ENCODE measurements at places on chromosomes 7 and 10. TPM values are rescaled to one million over a fixed set of nuclear protein-coding genes. Genes with fewer than 3 reads are reported as not detected.

DNA sequence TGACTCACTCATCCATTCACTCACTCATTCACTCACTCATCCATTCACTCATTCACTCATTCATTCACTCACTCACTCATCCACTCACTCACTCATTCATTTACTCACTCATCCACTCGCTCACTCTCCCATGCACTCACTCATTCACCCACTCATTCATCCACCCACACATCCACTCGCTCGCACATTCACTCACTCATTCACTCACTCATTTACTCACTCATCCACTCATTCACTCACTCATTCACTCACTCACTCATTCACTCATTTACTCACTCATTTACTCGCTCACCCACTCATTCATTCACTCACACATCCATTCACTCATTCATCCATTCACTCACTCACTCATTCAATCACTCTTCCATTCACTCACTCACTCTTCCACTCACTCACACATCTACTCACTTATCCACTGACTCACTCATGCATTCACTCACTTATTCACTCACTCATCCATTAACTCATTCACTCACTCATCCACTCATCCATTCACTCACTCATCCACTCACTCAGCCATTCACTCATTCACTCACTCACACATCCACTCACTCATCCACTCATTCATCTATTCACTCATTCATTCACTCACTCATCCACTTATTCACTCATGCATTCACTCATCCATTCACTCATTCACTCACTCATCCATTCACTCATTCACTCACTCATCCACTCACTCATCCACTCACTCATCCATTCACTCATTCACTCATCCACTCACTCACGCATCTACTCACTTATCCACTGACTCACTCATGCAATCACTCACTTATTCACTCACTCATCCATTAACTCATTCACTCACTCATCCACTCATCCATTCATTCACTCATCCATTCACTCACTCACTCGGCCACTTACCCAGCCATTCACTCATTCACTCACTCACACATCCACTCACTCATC, 74.0 kb downstream of the CARD11 start:
- H3K4me3 ChIP-seq, result no peak overlapping the region
- H3K36me3 ChIP-seq, result peaks cover 46% of the 10 kb centered on the region
- DNase-seq, result peak; percentile 10
- H3K4me1 ChIP-seq, result peaks cover 32% of the 10 kb centered on the region
- H3K27ac ChIP-seq, result no peak overlapping the region
- H3K27me3 ChIP-seq, result no peaks in the 10 kb centered on the region

The FUOM gene
- 29.9 TPM for total RNA-seq

The OR6B1 gene
- not detected for total RNA-seq

GRCh38 chr7:17976952-17977351, 36.7 kb upstream of the SNX13 start:
- DNase-seq, result no peak
- no peaks in the 10 kb centered on the region for H3K27me3 ChIP-seq
- H3K4me1 ChIP-seq, result no peaks in the 10 kb centered on the region
- no peak overlapping the region for H3K27ac ChIP-seq

The CCDC7 gene
- 6.8 TPM for total RNA-seq

- no peak overlapping the region for H3K27ac ChIP-seq
- H3K27me3 ChIP-seq, result no peaks in the 10 kb centered on the region
- no peaks in the 10 kb centered on the region for H3K36me3 ChIP-seq
Observed at GRCh38 chr10:13371897-13372470, 23.9 kb upstream of the SEPHS1 start.

The FAM221A gene
- 10.0 TPM for total RNA-seq

- H3K36me3 ChIP-seq, result no peaks in the 10 kb centered on the region
- H3K27me3 ChIP-seq, result no peaks in the 10 kb centered on the region
- H3K27ac ChIP-seq, result no peak overlapping the region
- no peak overlapping the region for H3K4me3 ChIP-seq
Observed at GRCh38 chr7:110944966-110945644, 145.8 kb upstream of the LRRN3 start.

DNA sequence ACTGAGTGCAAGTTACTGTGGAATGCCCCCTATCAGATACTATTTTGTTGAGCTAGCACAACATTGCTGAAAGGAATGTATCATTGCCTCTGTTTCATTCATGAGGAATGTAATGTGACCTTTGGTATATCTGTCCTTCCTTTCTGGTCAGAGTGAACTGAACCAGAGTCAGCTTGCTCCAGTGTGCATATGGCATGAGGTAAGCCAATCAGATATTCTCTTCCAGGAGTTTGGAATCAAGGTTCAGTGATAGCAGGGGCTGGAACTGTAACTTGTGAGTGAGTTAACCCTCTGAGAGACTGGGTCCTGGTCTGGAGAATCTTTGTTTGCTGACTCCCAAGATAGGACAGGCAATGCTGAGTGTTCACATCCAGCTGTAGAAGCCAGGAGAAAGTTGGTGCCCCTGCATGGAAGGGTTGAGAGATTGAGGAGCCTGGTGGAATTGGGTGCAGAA, 45.3 kb upstream of the OSBPL3 start:
- peaks cover 29% of the 10 kb centered on the region for H3K4me1 ChIP-seq
- DNase-seq, result no peak
- H3K4me3 ChIP-seq, result no peak overlapping the region
- H3K27me3 ChIP-seq, result no peaks in the 10 kb centered on the region
- no peaks in the 10 kb centered on the region for H3K36me3 ChIP-seq

DNA sequence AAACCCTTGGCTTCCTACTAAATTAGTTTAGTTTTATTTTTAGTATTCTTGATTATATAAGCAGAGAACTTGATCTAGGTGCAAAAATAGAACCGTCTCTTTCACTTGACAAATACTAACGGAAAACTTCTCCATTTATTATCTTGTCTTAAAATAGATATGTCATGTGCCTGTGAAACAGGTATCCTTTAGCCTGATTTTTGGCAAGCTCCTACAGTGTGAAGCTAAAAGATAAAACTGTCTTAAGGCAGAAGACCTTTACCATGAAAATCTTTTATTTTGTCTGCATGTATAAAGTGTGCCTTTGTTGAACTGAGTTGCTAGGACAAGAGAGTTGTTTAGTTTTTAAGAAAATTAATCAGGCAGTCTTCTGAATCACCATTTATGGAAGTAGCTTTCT, 90.6 kb downstream of the CYP51A1 start:
- no peaks in the 10 kb centered on the region for H3K27me3 ChIP-seq
- no peak overlapping the region for H3K4me3 ChIP-seq
- no peak for DNase-seq
- peaks cover 18% of the 10 kb centered on the region for H3K36me3 ChIP-seq
- H3K27ac ChIP-seq, result no peak overlapping the region
- no peaks in the 10 kb centered on the region for H3K4me1 ChIP-seq

DNA sequence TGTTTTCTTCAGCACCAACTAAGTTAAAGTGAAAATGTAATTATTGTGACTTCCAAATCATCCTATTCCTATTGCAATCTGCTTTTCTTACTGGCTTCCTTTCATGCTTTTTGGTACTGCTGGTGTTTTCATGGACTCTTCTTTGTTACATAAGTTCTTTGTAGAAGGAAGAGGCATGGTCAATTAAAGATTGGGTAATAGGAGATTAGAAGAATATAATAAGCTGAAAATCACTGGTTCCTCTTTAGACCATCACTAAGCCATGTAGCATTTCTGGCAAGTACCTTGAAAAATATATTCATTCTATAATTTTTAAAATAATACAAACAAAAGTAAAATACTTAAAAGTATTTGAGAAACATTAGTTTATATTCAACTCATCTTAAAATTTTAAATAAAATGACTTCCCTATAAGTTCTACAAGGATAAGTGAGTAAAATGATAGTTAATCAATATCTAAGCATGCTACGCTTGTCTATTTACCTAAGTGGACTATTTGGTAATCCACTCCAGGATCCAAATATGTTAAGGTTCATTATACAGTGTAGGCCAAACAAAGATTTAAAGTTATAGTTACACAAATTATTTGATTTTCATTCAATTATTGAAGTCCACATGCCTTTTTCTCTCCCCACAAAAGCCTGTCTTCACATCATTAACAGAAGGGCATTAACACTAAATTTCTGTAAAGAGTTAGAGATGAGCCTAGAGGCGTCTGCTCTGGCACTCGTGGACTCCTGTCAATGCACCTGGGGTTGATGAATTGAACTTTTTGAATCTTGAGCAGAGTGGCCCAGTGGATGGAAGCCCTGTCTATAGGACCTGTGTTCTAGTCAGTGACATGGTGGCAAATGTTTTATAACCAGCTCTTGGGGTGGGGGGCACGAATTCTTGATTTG, 408.1 kb downstream of the INHBA start:
- H3K4me1 ChIP-seq, result no peaks in the 10 kb centered on the region
- no peak overlapping the region for H3K4me3 ChIP-seq
- no peak overlapping the region for H3K27ac ChIP-seq
- no peak for DNase-seq

- peak overlapping the region; percentile 83 for H3K4me3 ChIP-seq
- DNase-seq, result no peak
- peaks cover 29% of the 10 kb centered on the region for H3K36me3 ChIP-seq
- H3K4me1 ChIP-seq, result peaks cover 22% of the 10 kb centered on the region
Observed at GRCh38 chr7:6590645-6591110, 857 bp downstream of the INTS15 start.

The COL26A1 gene
- total RNA-seq, result not detected

GRCh38 chr7:3882782-3883181, 581.7 kb downstream of the SDK1 start:
- H3K4me1 ChIP-seq, result no peaks in the 10 kb centered on the region
- no peak overlapping the region for H3K27ac ChIP-seq
- H3K27me3 ChIP-seq, result peaks cover 3% of the 10 kb centered on the region
- no peaks in the 10 kb centered on the region for H3K36me3 ChIP-seq

- DNase-seq, result no peak
- no peak overlapping the region for H3K27ac ChIP-seq
- H3K36me3 ChIP-seq, result no peaks in the 10 kb centered on the region
- H3K4me1 ChIP-seq, result peaks cover 5% of the 10 kb centered on the region
- H3K27me3 ChIP-seq, result peaks cover 18% of the 10 kb centered on the region
Observed at GRCh38 chr10:43686414-43686813, 37.7 kb upstream of the ZNF32 start.

GRCh38 chr10:12823328-12823727, 178.2 kb downstream of the CCDC3 start:
- no peak overlapping the region for H3K27ac ChIP-seq
- no peak overlapping the region for H3K4me3 ChIP-seq
- no peak for DNase-seq
- peaks cover 14% of the 10 kb centered on the region for H3K36me3 ChIP-seq
- H3K4me1 ChIP-seq, result no peaks in the 10 kb centered on the region

GRCh38 chr7:2251381-2251780, 9.4 kb downstream of the NUDT1 start:
- H3K27me3 ChIP-seq, result no peaks in the 10 kb centered on the region
- no peak overlapping the region for H3K4me3 ChIP-seq
- no peak overlapping the region for H3K27ac ChIP-seq
- peaks cover 11% of the 10 kb centered on the region for H3K4me1 ChIP-seq
- H3K36me3 ChIP-seq, result peaks cover 10% of the 10 kb centered on the region

- peak; percentile 63 for DNase-seq
- H3K4me1 ChIP-seq, result no peaks in the 10 kb centered on the region
- no peaks in the 10 kb centered on the region for H3K27me3 ChIP-seq
- H3K27ac ChIP-seq, result no peak overlapping the region
- peaks cover 2% of the 10 kb centered on the region for H3K36me3 ChIP-seq
- H3K4me3 ChIP-seq, result no peak overlapping the region
Observed at GRCh38 chr7:102450242-102450641, 14.4 kb downstream of the ALKBH4 start.

- no peak for DNase-seq
- no peaks in the 10 kb centered on the region for H3K27me3 ChIP-seq
- H3K4me1 ChIP-seq, result peaks cover 39% of the 10 kb centered on the region
Observed at GRCh38 chr10:15189133-15189885, 20.8 kb upstream of the NMT2 start.

The MYH16 gene
- not detected for total RNA-seq

GRCh38 chr7:68245688-68246087, 1249.1 kb downstream of the TYW1 start:
- DNase-seq, result no peak
- no peak overlapping the region for H3K4me3 ChIP-seq
- H3K4me1 ChIP-seq, result no peaks in the 10 kb centered on the region
- no peaks in the 10 kb centered on the region for H3K27me3 ChIP-seq

The MUC12 gene
- total RNA-seq, result not detected

The LIPJ gene
- total RNA-seq, result not detected

The TMEM213 gene
- not detected for total RNA-seq

- no peak for DNase-seq
- no peaks in the 10 kb centered on the region for H3K27me3 ChIP-seq
- no peak overlapping the region for H3K27ac ChIP-seq
- no peak overlapping the region for H3K4me3 ChIP-seq
Observed at GRCh38 chr10:73979809-73980433, 18.0 kb upstream of the VCL start.

DNA sequence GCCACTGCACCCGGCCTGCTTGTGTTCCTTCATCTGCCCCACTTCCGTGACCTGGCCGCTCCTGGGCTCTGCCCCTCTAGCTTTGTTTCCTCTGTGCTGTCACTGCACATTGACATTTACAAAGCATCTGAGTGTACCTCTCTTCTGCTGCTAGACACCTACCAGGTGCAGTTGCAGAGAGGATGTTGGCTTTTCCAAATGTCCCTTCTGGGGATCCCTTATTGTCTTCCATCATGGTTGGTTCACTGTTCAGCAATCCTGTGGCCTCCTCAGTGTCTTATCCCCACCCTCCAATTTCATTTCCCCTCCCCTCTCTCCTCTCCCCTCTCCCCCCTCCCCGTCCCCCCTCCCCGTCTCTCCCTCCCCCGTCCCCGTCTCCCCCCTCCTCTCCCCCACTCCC, 13.8 kb downstream of the VWA2 start:
- no peaks in the 10 kb centered on the region for H3K4me1 ChIP-seq
- H3K4me3 ChIP-seq, result no peak overlapping the region
- DNase-seq, result no peak
- no peaks in the 10 kb centered on the region for H3K36me3 ChIP-seq

- DNase-seq, result no peak
- no peak overlapping the region for H3K27ac ChIP-seq
- H3K27me3 ChIP-seq, result peaks cover 10% of the 10 kb centered on the region
- H3K36me3 ChIP-seq, result no peaks in the 10 kb centered on the region
Observed at GRCh38 chr10:60911715-60912114, 32.3 kb downstream of the RHOBTB1 start.

The GPRIN2 gene
- not detected for total RNA-seq

The GRID1 gene
- total RNA-seq, result not detected

The DPP6 gene
- total RNA-seq, result not detected

The INA gene
- total RNA-seq, result 0.10 TPM

GRCh38 chr7:36128448-36129047, 24.5 kb upstream of the EEPD1 start:
- H3K27me3 ChIP-seq, result no peaks in the 10 kb centered on the region
- no peak overlapping the region for H3K4me3 ChIP-seq
- DNase-seq, result no peak
- no peaks in the 10 kb centered on the region for H3K36me3 ChIP-seq

Measured in activated naive CD4-positive, alpha-beta T cell treated with anti-CD3 and anti-CD28 coated beads for 36 hours (primary cell).